ENCODE measurements at places on chromosomes 3 and 15.

DNA sequence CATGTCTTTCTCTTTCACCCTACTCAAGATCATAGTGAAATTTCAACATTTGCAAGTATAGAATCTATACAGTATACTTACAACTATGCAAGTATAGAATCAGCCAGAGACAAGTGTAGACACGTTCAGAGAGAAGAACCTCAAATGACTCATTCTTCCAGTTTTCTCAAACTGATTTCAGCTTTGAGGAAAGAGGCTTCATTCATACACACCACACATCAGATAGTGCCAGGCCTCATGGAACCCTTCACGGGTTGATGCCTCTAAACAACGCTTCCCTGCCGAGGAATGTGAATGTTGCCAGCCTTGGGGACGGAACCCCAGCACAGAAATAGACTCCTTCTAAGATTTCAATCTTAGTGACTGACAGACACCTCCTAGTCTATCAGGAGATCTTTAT lies 135.7 kb downstream of the FOXP1 start:
- no peak for DNase-seq

- DNase-seq = no peak
These were observed 174.2 kb upstream of the ATP10A start for GRCh38 chr15:26037369-26037768.

DNA sequence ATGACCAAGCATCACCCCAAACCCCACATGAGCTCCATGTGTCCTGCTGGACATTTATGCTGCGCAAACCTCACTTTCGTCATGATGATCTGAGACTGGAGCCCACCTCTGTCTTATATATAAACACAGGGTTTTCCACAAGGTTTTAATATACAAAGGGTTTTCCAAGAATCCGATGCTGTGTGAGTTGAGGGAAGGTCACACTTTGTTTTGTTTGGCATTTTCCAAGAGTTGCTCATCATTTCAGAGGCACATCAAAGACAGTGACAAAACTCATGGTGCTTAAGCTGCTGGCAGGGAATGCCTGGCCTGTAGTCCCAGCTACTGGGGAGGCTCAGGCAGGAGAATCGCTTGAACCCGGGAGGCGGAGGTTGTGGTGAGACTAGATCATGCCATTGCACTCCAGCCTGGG lies 20.0 kb downstream of the EFCC1 start:
- no peak for DNase-seq

- DNase-seq = no peak
These were observed 238.6 kb downstream of the RAP2B start for GRCh38 chr3:153400641-153401040.

DNA sequence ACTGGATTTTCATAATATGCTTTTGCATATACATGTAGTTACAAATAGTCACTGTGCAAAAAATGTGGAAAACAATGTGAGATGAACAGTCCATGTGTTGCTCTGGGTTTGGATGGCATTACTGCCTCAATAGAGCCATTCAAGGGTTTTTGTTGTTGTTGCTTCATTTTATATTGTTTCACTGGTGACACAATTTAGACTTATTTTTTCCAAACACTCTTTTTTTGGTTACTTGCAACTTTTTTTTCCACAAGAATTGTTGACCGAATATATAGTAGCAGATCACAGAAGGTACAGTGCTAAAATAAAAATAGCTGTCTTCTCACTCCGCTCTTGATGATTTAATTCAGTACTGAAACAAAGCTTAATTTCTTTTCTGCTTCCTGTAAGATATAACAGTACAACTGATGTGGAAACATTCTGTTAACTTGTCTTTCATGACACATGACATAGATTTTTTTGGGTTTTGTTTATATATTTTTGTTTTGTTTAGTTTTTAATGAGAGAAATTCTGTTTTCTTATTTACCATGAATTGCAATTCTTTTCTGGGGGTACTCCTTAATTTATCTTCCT lies 618.6 kb downstream of the NAALADL2 start:
- DNase-seq = no peak

GRCh38 chr3:195580744-195581443 lies 2.8 kb downstream of the APOD start:
- DNase-seq = no peak

DNA sequence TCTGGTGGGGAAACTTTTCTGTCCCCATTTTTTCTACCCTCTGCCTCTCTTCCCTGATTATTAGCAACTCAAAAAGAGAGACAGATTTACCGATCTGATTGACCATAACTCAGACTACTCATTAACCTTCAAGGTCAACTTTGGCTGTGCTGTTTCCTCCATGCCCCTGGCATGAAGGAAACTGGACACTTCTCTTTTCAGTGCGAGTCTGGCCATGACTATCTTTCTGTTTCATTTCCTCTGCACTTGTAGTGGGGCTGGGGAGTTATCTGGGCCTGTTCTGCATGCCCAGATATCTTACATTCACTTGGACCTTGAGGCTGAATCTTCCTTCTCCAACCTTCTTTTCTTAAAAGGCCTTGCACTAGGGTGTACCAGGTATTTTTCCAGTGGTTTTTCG lies 76.9 kb upstream of the SLCO2A1 start:
- DNase-seq = no peak

DNA sequence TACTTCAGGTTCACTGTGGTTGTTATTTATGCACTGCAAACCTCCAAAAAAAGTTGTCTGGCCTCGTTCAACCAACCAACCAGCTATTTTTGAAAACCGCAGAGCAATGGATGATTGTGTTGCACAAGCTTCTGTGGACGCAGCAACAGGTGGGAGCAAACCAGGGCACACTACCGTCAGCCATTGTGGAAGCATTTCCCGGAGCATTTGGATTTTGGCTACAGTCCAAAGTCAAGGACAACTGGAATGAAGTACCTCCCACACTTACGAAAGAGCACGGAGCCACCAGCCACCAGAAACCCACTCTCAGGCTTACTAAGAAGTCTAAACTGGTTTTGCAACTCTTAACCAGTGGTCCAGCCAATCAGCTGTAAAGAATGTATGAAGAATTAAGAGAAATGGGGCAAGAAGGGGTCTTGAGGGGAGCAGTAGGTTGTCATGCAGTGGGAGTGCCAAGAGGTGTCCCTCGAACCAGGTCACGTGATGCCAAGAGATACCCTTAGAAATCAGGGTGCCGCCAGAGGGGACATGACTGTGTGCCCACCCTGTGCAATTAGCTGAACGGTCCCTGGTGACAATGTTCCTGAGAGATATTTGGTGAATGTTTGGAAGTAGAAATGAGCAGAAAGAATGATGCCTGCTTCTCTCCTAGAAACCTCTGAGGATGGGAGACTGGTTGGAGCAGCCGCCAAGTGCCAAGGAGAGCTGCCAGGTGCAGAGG lies 68.9 kb upstream of the PCSK6 start:
- DNase-seq = no peak

DNA sequence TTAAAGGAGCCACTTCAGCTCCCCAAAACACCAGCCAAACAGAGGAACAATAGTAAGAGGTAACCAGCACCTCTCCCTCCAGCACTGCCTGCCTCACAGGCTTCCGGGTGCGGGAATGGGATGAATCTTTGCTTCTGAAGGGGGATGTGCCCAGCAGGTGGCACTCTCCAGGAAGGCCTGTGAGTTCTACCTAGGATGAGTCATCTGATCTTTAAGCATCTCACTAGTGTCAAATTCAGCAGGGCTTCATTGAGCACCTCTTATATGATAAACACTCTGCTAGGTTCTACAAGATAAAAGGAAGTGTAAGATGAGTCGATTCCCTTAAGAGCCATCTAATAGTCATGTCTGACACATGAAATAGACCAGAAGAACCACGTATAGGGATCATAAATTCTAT lies 237.4 kb upstream of the UMPS start:
- no peak for DNase-seq

DNA sequence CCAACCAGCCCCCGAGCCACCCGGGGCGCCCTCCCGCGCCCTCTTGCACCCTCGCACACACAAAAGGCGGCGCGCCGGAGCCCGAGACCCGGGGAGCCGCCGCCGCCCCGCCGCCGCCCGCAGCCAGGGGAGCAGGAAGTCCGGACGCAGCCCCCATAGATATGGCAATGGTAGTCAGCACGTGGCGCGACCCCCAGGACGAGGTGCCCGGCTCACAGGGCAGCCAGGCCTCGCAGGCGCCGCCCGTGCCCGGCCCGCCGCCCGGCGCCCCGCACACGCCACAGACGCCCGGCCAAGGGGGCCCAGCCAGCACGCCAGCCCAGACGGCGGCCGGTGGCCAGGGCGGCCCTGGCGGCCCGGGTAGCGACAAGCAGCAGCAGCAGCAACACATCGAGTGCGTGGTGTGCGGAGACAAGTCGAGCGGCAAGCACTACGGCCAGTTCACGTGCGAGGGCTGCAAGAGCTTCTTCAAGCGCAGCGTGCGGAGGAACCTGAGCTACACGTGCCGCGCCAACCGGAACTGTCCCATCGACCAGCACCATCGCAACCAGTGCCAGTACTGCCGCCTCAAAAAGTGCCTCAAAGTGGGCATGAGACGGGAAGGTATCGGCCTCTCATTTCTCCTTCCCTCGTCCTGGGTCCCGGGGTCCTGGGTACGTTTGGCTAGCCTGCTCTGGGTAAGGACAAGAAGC lies 1.6 kb downstream of the NR2F2 start:
- no peak for DNase-seq

- DNase-seq = no peak
These were observed 197.7 kb downstream of the FNDC3B start for GRCh38 chr3:172236771-172237742.

DNA sequence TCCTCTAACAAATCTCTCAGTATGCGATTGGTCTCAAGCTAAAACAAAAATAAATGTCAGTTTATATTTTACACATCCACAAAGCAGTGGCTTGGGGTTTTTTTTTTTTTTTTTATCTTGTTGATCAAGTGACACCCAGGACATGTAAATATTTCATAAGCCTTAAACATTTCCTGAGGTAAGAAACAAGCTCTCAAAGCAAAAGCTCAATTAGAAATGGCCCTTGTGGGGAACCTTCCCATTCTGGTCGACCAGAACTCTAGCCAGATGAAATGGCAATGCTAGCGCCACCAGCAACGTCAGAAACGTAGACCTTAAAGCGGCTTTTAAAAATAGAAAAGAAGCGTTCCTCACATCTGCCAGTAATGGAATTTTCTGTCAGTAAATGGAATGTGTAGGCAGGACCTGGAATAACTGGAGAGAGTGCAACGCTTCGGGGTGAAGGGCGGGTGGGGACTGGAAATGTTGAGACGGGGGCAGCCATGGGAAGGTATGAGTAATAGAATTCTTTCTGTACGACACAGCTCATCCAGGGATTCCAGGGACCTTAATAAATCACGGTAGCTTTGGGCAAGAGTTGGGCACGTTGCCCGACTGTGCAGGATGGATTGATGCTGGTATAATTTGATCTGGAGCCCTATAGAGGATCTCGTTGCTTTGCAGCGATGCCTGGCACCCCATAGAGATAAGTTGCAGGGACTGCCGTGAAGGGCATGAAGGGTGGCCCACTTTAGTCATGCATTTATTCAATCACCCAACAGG lies 44.4 kb downstream of the BTD start:
- DNase-seq = no peak

GRCh38 chr3:187758318-187758955 lies 13.2 kb upstream of the BCL6 start:
- no peak for DNase-seq

DNA sequence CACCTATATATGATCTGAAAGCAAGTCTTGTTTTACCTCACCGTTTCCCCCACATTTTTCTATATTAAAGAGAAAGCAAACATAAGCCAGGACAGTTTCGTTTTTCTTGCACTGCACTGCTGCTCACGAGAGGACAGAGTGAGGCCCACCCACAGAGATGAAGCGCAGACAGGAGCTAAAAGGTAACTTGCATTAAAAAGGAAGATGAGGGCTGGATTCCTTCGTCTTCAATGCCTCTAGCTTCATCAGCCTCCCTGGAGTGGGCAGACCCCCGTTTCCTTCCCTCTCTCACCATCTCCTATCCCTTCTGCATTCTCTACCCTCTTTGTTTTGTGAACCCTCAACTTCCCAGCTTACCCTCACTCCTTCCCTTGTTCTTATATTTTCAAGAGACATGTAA lies 18.9 kb downstream of the SUMF1 start:
- DNase-seq = no peak

GRCh38 chr3:50089609-50089945 lies 858 bp downstream of the RBM5 start:
- DNase-seq = no peak

- no peak for DNase-seq
These were observed 331.3 kb upstream of the FRG2C start for GRCh38 chr3:75332794-75333193.

DNA sequence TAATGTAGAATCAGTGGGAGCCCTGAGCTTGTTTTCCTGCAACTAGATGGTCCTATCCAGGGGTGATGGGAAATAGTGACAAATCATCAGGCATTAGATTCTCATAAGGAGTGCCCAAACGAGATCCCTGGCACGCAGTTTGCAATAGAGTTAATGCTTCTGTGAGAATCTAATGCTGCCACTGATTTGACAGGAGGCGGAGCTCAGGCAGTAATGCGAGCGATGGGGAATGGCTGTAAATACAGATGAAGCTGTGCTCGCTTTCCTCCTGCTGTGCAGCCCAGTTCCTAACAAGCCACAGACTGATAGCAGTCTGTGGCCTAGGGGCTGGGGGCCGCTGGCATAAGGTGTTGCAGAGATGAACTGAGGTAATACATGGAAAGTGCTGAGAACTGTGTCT lies 28.3 kb upstream of the TMEM42 start:
- DNase-seq = no peak

GRCh38 chr3:50570508-50571279 lies 1.4 kb downstream of the HEMK1 start:
- no peak for DNase-seq

- no peak for DNase-seq
These were observed 976.0 kb downstream of the ROBO2 start for GRCh38 chr3:78015856-78016255.

GRCh38 chr3:12154151-12154550 lies 4.6 kb downstream of the TIMP4 start:
- no peak for DNase-seq

DNA sequence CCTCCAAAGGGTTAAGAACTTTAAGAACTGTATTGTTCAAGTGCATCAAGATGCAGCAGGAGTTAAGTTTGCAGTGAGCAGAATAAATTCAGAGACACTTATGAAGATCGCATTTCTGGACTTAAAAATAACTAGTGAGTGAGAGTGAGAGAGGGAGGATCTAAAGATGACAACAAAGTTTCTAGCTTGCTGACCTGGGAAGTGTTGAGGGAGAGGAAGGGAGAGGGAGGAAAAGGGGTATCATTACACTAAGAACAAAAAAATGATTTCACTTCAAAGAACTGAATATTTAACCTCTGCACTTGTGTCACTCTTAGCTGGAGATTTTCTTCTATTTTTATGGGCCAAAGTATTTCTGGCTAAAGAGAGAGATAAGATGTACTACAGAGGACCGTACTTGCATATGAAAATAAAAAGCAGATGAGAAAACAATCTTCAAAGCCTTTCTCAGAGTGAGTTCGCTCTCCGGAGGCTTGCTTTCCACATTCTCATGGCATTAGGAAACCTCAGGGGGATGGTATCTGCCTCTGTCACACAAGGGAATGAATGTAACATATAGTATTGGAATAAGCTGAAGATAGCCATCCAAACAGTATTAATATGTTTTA lies 91.4 kb upstream of the TJP1 start:
- DNase-seq = no peak

Data from stimulated activated CD4-positive, alpha-beta T cell treated with anti-CD3 and anti-CD28 coated beads, Interleukin-4, amount 100 ng/mL, for 1 hour (primary cell).